ENCODE measurements at places on chromosomes 13 and 19. TPM values are rescaled to one million over a fixed set of nuclear protein-coding genes. Genes with fewer than 3 reads are reported as not detected.

DNA sequence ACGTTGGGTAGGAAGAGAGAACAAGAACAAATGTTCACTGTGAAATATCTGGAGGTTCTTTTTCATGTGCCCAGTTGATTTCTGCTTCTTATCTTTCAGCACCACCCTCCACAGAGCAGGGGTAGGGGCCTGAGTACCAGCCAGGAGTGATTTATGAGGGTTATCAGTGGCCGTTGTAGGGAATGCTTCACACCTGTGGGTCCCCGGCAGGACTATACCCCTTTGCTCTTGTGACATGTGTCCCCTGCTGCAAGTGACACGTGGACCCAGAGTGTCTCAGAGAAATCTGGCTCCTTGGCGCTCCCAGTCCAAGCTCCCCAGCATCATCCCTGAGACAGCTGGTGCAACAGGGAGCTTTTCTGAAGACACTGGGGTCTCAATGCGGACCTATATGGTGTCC is 29.7 kb downstream of the SIAH3 start:
- DNase-seq: no peak

- no peak for DNase-seq
These were observed 187.9 kb downstream of the USP12 start for GRCh38 chr13:26983543-26984320.

ZNF222 gene
- total RNA-seq: 4.1 TPM

- no peak for DNase-seq
These were observed 3.4 kb upstream of the ZSCAN4 start for GRCh38 chr19:57665261-57665806.

DNA sequence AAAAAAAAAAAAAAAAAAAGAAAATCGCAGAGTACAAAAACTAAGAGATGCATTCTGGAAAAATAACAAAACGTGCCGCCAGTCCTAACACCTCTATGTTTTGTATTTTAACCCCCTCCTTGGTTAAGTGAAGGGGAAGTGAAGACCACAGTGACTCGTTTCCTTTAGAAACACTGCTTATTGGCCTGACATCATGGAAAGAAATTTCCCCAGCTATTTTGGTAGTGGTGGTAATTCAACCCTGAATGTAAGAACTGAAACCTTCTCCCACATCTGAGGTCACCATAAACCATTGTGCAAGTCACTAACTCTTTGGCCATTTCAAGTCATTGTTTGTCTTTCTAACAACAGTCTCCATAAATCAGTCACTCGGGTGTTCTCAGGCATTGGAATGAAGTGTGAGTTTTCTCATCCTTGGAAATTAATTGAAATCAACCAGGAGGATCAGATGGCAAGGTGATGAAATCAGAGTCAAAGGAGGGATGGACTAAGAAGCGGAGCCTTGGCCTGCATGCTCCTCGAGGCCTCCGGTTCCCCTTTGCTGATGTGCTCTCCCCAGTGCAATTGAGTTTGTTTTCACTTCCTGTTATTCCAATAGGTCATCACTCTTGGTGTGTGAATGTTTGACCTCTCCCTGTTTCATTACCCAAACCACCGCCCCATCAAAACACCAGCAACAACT is 443.9 kb downstream of the FGF9 start:
- DNase-seq: no peak

PTBP1 gene
- total RNA-seq: 215 TPM

- peak; percentile 67 for DNase-seq
These were observed 5.2 kb upstream of the CEACAM18 start for GRCh38 chr19:51473009-51473707.

DNA sequence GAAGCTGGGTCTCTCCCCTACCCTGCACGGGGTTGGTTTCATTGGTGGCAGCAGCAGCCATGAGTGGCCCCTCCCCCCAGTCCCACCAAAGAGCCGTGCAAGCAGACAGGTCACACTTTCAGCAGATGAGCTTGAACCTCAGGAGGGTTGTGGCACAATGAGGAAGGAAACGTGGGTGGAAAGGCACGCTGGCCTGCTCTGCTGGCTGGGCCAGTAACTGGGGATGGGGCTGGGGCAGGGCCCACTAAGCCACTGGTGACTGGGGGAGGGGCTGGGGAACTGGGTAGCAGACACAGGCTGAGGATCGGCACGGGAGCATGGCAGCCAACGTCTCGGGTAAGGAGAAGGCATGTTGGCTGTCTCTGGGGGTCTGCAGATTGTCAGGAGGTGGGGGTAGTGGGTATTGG is at the start of gene P2RY11:
TSS of gene P2RY11 (plus strand) at position 289 of the 407 bp plus-strand sequence. CDS start at position 318, 29 bp downstream.
- no peak for DNase-seq

GRCh38 chr13:23772717-23773116 is 116.5 kb downstream of the MIPEP start:
- no peak for DNase-seq

DNA sequence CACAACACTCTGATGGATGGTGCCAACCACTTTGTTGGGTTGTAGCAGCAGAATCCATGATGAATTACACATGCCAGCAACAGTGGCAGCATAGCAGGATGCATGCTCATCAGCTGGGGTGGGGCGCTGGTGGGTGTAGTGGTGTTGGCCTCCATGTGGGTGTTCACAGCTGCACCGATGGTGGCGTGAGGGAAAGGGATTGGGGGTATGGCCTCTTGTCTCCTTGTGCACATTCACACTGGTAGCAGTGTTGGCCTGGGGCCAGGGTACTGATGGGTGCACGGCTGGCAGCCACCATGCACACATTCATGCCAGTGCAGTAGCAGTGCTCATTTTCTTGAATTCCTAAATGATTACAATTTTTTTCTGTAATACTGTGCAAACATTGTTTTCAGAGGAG is 2748.8 kb upstream of the PCDH20 start:
- no peak for DNase-seq

INSL3 gene
- 1.4 TPM for total RNA-seq

DNA sequence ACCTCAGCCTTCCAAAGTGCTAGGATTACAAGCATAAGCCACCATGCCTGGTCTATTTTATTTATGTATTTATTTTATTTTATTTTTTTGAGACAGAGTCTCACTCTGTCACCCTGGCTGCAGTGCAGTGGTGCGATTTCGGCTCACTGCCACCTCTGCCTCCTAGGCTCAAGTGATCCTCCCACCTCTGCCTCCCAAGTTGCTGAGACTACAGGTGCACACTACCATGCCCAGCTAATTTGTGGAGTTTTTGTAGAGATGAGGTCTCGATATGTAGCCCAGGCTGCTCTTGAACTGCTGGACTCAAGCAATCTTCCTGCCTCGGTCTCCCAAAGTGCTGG is 10.3 kb upstream of the ADGRE5 start:
- DNase-seq: no peak

SERP2 gene
- total RNA-seq: 10.8 TPM

DNA sequence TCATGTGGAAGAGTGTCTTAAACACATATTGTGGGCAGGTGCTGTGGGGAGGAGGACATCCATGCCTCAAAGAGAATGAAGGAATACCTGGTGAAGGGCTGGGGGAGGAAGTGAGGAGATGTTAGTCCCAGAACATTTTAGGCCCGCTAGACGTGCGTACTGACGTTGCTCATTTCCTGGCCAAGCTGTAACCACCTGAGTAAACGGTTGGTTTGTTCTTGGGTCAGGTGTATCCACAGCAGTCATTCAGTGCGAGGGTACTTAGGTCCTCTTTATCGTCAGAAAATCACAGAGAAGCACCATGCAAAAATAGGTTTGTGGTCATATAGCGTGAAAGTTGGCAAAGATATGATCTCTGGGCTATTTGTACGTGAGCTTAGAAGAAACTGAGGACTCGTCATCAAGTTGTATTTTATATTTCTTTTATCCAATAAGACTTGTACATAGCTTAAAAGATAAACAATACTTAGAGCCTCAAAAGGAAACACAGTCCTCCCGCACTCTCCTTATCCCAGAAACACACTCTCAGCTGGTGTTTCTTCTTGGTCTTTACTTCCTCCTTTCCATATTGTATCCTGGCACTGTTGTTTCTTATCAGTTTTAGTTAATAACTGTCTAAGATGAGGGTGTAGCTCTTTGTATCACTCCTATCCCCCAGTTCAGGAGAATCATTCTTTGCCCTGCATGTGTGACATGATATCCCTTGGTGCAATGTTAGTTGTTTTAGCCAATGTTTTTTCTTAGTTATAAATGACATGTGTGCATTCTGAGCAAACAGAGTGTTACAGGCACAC is 52.0 kb downstream of the ARHGEF7 start:
- no peak for DNase-seq

GRCh38 chr13:66069570-66069969 is 1160.6 kb downstream of the PCDH9 start:
- DNase-seq: no peak

- no peak for DNase-seq
These were observed 145.9 kb downstream of the OLFM4 start for GRCh38 chr13:53174545-53174944.

GRCh38 chr19:38538793-38539528 is 78.8 kb downstream of the MAP4K1 start:
- no peak for DNase-seq

GRCh38 chr19:28301961-28302360 is 911.0 kb downstream of the UQCRFS1 start:
- no peak for DNase-seq

ZNF677 gene
- 21.8 TPM for total RNA-seq

DNA sequence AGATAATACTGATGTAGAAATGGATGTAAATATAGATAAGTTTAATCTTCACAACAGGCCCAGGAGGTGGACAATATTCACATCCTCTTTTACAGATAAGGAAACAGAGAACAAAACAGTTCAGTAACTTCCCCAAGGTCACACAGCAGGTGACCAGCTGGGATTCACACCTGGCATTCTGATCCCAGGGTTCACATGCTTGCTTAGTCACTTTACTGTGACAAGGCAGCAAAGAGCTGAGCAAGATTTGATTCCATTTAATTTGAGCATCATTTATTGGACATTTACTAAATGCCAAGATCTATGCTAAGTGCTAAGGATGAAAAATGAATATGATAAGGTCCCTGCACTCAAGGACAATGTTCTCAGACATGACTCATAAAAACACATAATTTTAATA is 94.1 kb upstream of the STARD13 start:
- no peak for DNase-seq

INSR gene
- total RNA-seq: 83.6 TPM

COL4A1 gene
- 106 TPM for total RNA-seq

DNA sequence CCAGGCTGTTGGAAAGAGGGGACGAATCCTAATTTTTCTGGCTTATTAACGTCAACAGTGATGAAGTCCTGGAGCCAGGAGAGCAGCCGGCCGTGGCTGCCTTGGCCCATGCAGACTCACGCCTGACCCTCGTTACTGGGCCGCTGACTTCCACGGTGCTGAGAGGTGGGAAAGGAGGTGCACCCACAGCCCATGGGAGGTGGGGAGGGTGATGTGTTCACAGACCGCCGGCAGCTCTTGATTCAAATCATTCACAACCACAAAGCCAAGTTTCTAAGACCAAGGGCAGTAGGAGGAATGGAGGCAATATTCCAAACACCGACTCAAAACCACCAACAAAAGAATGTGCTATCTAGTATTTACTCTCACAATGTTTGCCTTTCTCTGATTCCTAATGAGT is 24.3 kb downstream of the COL4A2 start:
- peak; percentile 70 for DNase-seq

DNA sequence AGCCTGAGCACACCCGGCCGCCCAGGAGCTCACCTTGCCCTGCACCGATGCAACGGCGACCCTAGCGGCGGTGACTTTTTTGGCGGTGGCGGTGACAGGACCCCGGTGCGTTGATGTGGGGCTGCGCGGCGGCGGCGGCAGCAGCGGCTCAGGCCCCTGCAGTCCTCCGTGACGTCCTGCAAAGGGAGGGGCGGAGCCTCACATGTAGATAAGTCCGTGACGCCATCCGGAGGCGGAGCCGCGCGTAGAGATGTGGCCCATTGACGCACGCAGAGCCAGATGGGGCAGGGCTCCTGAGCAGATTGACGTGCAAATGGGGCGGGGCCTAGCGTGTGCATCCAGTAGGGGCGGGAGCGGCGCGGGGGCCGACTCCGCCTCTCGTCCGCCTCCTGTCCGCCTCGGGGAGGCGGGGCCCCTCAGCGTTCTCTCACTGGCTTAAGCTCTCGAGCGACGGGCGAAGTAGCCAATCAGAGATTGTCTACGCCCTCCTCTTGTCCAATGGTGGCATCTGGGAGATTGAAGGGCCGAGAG is at the start of gene RAB3A:
TSS of gene RAB3A (minus strand) at position 180 of the 531 bp plus-strand sequence. CDS start 1,302 bp downstream, outside the sequence.
- DNase-seq: peak; percentile 100

GRCh38 chr13:65725006-65725405 is 1505.1 kb downstream of the PCDH9 start:
- no peak for DNase-seq
